ENCODE measurements at places on chromosomes 6 and 20.

DNA sequence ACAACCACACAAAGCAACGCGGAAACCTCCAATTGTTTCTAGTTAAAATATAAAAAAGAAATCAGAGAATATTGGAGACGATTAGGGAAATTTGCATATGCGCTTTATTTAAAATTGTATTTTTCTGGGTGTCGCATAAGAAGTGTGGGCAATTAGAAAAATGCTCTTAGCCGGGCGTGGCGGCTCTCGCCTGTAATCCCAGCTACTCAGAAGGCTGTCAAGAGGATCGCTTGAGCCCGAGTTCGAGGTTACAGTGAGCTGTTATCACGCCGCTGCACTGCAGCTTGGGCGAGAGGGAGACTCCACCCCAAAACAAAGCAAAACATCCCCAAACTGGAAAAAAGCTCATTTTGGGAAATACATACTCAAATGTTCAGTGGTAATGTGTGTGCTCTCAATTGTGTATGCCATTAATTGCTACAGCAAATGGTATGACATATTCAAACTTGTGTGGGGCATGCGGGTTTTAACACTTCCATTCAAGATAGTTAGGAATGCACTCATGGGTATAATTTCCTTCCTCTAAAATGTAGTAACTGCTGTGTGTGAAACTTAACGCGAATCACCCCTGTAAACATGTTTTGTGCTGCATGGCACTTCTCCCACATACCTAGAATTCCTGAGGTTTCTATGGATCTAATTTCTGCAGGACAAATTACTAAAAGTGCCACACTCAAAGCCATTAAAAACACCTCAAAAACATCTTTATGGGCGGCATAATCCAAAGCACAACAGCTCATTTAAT is 54.7 kb upstream of the HFE start:
- peak; percentile 76 for DNase-seq

DNA sequence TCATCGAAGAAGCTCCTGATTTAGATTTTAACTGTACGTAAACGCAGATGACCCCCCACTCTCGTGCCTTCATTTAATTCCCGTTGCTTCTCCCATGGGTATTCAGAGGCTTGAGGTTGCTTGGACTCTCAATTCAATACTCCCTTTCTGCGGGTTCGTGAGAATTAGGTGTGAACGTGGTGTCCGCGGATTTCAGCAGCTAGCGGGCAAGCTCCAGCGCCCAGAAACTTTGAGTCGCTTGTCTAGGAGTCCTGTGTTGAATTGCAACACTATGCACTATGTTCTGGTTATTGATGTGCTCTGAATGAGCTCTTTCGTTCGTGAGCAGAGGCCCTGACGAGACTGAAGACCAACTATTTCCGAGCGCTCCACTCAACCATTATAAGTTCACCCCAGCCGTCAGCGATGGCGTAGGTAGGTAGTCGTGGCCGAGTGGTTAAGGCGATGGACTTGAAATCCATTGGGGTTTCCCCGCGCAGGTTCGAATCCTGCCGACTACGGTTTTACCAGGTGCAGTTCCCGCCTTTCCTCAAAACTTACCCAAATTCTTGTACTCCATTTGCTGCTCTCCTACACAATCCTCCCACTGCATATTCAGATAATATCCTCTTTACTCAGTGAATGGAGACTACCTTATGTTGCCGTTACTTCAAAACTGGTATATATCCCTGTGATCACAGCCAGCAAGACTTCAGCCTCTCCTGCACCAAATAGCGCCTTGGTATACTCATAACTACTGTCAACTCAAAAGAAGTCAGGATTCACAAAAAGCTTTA is 72.6 kb upstream of the ZNF184 start:
- DNase-seq, result peak; percentile 93

GRCh38 chr6:145142958-145143357 is 592.4 kb downstream of the EPM2A start:
- DNase-seq, result no peak

DNA sequence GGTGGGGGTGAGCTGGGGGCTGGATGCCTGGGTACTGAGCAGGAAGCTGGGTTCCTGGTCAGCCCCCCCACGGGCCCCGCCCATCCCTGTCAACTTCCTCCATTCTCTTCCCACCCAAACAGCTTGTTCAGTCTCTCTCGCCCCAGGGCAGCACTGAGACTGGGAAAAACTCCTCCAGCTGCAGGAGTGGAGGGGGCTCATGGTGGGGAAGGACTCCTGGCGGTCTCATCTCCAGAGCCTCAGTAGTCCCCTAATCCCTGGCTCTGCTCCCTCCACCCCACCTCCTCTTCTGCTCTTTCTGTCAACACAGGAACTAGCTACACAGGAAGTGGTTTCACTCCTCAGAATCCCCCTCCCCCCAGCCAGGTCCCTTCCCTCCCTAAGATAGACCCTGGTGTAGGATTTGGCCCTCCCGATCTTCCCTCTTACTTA is at the start of gene GPSM3:
Gene GPSM3, minus strand, starts transcription at position 36 of the 432 bp plus-strand sequence. CDS start 130 bp downstream, outside the sequence.
- no peak for DNase-seq

- DNase-seq, result no peak
Observed at GRCh38 chr20:39019805-39020325, 57.7 kb downstream of the DHX35 start.

DNA sequence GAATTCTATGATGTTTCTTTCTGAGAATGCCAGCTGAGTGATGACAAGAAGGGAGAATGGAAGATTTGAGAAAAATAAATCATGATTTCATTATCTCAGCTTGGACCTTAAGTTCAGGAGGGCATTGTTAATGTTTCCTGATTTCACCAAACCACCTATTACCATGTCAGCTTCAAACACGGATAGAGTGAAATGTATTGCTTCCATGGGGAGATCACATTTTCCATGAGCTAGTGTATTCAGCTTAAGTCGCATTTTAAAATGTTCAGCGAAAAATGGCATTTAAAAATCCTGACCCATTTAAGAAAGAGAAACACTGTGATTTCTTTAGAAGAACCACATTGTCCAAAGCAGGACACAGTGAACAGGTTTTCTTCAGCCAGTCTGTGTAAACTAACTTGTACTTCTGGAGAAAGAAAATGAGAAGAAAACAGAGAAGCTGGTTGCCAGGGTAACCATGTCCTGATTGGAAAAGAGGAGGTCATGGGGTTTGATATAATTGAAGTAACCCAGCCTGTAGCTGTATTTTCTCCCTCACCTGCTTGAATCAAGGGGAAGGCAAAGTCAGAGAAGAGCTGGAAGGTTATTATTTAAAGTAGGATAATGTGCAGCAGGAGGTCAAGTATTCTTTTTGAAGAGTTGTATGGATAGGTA is 684.1 kb upstream of the NRSN1 start:
- DNase-seq, result no peak

DNA sequence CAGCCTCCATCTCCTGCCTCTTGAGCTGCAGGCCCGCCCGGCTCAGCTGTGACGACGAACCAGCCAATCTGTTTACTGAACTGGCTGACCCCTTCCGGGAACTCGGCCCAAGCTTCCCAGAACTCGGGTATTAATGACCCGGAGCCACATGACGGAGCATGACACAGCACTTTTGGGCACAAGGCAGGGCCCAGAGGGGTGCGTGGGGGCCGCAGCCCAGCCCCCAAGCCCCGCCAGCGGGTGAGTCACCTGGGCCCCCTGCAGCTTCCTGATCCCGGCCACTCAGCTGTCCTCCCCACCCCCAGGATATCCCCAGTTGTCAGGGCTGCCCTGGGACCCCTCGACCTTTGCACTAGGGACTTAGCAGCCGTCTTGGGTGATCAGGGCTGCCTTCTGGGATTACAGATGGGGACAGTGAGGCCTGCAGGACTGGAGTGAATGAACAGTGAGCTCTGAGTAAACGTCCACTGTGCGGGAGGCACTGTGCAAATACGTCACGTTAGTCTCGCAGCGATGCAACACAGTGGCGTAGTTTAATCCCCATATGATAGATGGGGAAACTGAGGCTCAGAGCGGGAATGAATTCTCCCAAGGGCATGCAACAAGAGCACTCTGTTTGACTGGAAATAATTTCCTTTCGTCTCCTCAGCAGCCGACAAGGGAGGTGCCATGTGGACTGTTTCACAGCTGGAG is 102.1 kb downstream of the CEBPB start:
- DNase-seq, result no peak

GRCh38 chr6:53731866-53732636 is 62.8 kb upstream of the LRRC1 start:
- no peak for DNase-seq

- no peak for DNase-seq
Observed at GRCh38 chr6:119328892-119329793, 20.4 kb downstream of the MAN1A1 start.

- no peak for DNase-seq
Observed at GRCh38 chr6:163808231-163808630, 393.7 kb downstream of the QKI start.

DNA sequence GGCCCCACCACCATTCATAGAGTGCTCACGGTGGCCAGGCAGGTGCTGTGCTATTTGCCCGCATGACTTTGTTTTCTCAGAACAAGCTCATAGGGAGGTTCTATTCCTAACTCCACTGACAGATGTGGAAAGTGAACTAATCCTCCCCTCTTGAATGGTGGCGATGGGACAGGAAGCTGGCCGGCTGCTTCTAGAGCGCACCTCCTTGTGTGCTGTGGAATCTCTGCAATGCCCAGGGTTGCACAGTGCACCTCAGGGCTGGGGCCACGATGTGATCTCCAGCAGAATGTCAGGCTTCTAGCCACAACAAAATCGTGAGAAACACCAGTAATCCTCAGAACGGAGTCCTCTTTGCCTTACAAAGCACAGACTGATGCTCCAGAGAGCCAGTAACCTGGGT is 53.8 kb upstream of the SLC22A23 start:
- no peak for DNase-seq

DNA sequence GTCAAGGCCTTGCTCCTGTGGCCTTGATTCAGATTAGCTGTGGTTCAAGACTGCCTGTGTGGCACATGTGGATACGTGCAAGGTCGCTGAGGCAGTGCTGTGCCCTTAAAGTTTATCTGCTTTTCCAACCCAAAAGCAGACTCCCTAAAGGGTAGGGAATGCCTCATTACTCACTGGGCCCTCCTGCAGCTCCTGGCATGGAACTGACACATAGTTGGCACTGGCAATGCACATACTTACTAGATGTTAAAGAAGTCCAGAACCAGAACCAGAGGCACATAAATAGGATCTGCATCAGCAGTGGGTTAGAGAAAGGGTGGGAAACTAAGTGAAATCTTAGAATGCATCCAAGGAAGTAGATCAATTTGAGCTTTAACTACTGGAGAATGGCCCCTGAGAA is 90.6 kb upstream of the MLN start:
- DNase-seq, result no peak

DNA sequence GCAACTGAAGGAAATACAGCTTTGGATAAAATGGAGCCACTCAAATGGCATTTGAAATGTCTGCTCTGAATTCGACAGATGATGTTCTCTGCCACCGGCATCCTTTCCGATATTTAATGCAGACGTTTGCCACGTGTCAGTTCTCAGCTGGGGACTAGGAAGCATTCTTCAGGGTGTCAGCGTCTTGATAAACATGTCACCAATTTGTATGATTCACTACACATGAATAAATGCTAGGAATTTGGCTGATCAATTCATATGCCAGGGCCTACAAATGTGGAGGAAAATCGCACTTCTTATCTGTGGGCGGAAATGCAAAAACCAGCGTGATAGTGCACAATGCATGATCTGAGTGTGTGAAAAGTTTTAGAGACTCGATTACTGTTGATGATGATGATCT is 169.5 kb downstream of the SLC24A3 start:
- DNase-seq, result no peak

- no peak for DNase-seq
Observed at GRCh38 chr20:48777005-48777404, 50.8 kb downstream of the PREX1 start.

DNA sequence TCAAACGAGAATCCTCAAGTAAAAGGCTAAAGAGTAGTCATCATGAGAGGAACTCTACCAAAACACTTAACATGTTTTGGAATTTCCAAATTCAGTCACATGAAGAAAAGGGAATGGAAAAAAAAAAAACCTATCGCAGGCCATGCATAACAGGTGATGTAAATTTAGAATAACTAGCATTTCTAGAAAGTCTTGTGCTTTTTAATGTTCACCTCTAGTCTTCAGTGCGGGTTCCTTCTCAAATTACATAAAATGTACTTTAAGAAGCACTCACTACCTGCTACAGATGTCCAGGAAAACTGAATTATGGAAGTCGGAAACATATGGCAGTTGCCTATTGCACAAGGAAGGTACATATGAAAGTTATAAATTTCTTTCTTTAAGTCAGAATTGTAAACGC is 6.1 kb upstream of the TBX18 start:
- DNase-seq, result no peak

- no peak for DNase-seq
Observed at GRCh38 chr6:163296835-163297519, 117.5 kb upstream of the QKI start.

DNA sequence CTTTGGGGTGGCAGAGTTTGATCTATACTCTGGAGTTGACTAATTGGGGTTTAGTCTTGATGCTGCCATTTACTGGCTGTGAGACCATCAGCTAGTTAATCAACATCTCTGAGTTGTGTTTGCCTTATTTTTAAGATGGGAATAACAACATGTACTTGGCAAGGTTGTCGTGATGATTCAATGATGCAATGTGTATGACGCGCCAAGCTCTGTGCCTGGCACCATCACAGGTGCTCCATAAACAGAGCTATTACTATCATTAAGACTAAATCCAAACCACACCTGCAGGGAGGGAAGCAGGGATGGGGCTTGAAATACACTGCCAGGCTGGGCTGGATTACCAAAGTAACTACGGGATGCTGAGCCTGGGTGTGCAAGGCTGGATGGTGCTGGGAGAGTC is 60.1 kb upstream of the E2F3 start:
- DNase-seq, result no peak

DNA sequence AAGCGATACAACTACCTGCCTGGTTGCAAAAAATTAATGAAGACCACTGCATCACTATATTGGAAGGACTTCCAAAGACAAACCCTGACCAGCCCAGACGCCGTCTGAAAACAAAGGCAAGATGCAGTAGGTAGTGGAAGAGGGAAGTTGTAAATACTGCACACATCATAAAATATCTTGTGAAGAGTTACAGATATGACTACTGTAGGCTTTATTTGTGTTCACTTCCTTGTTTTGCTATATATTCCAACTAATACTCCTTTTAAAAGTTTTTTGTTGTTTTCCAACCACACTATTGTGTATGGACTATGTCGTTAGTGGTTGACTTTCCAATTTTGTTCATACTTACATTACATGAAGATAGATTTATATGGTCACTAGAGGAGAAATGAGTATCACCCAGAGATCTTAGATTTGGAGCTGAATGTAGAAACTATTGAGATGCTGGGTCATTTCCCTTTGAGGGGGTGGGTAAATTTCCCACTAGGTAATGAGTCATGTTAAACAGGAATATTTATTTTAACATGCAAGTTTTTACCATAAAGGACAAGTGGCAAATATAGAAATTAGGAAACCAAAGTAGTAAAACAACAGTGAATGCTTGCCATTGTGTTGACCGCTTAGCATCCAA is 16.6 kb upstream of the TXLNB start:
- DNase-seq, result no peak

- DNase-seq, result no peak
Observed at GRCh38 chr6:45535933-45536332, 158.2 kb upstream of the SUPT3H start.

DNA sequence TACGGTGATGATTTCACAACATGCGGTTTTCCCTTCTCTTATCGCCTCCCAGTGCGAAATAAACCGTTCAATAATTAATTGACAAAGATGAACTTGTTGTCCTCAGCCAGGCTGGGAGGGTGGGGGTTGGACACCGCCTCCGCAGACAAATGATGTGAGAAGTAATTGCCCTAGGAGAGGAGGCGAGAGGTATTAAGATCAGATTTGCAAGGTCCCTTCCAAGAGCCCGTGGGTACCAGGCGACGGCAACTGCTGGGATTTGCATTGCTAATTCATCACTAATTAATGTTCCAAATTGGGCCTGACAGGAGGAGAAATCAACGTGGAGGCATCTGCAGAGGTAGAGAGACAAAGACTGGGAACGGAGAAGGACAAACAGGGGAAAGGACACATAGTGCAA is 90.2 kb upstream of the CCDC167 start:
- no peak for DNase-seq

All from foreskin keratinocyte (primary cell).